Left ventricle myocardium inferior (tissue), 1 donor: ENCODE measurements at places on chromosomes 1 and 21. TPM values are rescaled to one million over a fixed set of nuclear protein-coding genes. Genes with fewer than 3 reads are reported as not detected.

DNA sequence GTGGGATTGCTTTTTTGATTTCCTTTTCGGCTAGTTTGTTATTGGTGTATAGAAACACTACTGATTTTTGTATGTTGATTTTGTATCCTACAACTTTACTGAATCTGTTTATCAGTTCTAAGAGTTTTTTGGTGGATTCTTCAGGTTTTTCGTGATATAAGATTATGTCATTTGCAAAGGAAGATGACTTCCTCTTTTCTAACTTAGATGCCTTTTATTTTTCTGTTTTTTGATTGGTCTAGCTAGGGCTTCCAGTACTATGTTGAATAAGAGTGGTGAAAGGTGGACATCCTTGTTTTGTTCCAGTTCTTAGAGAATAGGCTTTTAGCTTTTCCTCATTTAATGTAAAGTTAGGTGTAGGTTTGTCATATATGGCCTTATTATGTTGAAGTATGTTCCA is 13.1 kb upstream of the NHLH2 start:
- no peaks in the 10 kb centered on the region for H3K4me1 ChIP-seq
- no peak overlapping the region for H3K27ac ChIP-seq
- no peak overlapping the region for H3K4me3 ChIP-seq
- no peaks in the 10 kb centered on the region for H3K36me3 ChIP-seq
- H3K27me3 ChIP-seq, result peaks cover 36% of the 10 kb centered on the region
- DNase-seq, result no peak

DNA sequence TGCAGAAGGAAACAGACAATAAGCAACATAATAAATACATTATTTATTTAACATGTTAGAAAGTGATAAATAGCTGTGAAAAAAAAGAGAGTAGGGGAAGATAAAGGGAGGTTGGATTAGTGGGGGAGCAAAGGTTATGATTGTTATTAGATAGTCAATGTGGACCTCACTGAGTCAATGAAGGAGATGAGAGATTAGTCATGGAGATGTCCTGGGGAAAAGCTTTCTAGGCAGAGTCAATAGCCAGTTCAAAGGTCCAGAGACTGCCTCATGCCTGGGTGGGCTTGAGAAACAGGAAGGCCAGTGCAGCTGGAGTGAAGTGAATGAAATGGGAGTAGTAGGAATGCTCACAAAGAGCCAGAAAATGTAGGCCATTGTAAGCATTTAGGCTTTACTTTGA is 187.1 kb upstream of the CACYBP start:
- no peaks in the 10 kb centered on the region for H3K36me3 ChIP-seq
- no peak overlapping the region for H3K4me3 ChIP-seq
- H3K27me3 ChIP-seq, result no peaks in the 10 kb centered on the region
- DNase-seq, result no peak
- no peak overlapping the region for H3K27ac ChIP-seq

GRCh38 chr1:12159816-12160215 is 7.0 kb upstream of the TNFRSF1B start:
- DNase-seq, result no peak
- H3K27me3 ChIP-seq, result no peaks in the 10 kb centered on the region
- no peak overlapping the region for H3K27ac ChIP-seq
- no peaks in the 10 kb centered on the region for H3K36me3 ChIP-seq
- H3K4me1 ChIP-seq, result peaks cover 32% of the 10 kb centered on the region

GRCh38 chr1:52552236-52552504 is 722 bp downstream of the TUT4 start:
- no peak for DNase-seq
- H3K36me3 ChIP-seq, result no peaks in the 10 kb centered on the region
- H3K4me3 ChIP-seq, result peak overlapping the region; percentile 98
- H3K27me3 ChIP-seq, result no peaks in the 10 kb centered on the region
- H3K27ac ChIP-seq, result peak overlapping the region; percentile 89
- peaks cover 42% of the 10 kb centered on the region for H3K4me1 ChIP-seq

DNA sequence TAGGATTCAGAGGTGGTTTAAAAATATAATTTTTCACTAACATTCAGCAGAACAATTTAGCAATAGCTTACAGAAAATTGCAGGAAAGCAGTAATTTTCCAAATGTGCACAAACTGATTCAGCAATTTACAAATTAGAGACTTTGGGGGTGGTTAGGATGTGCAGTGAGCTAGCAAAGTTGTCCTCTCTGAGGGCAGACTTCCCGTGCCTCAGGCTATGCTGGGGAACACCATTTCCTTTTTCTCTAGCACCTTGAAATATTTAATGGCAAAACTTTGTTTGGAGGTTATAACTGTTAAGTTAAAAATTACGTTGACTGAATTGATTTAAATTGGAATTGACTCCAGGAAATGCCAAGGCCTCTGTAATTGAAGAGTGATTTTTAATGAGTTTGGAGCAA is 258.9 kb downstream of the PTBP2 start:
- no peak for DNase-seq
- H3K4me1 ChIP-seq, result no peaks in the 10 kb centered on the region
- H3K4me3 ChIP-seq, result no peak overlapping the region
- H3K27me3 ChIP-seq, result no peaks in the 10 kb centered on the region
- no peak overlapping the region for H3K27ac ChIP-seq

DNA sequence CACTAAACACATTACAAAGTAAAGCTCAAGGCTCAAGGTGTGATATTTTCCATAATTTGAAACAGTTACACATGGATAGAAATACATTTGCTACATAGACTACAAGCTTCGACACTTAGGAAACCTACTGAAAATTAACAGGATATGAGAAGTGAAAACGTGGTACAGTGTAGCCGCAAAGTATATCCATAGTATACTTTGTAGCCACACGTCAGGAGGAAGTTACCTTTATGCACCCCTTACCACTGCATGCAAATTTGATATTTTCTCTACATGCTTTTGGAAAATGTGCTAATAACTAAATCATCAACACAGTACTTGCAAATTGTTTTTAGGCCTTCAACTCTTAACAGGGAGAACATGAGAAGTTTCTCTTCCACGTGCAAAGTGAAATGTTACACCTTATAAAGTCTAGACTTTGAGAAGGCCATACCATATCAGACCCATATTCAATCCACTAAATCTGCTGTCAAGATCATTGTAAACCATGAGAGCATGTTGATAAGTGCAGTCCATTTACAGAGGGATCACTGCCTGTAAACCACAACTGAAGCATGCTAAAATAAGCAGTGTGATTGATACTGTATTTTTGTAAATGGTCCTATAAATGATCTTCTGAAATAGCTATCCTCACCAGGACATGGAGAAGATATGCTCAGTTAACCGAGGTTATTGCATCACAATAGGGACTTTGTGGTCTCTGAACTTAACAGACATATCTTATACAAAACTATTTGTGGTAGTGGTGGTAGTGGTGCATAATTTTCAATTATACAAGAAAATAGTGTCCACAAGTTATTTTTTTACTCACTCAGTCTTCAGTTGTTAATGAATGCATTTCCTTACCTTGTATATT is 64.7 kb downstream of the VAV3 start:
- DNase-seq, result no peak
- H3K27ac ChIP-seq, result no peak overlapping the region
- H3K27me3 ChIP-seq, result no peaks in the 10 kb centered on the region

- peaks cover 34% of the 10 kb centered on the region for H3K27me3 ChIP-seq
- DNase-seq, result no peak
- no peak overlapping the region for H3K27ac ChIP-seq
- no peaks in the 10 kb centered on the region for H3K36me3 ChIP-seq
These were observed 78.9 kb downstream of the RAP1GAP start for GRCh38 chr1:21590126-21590880.

DNA sequence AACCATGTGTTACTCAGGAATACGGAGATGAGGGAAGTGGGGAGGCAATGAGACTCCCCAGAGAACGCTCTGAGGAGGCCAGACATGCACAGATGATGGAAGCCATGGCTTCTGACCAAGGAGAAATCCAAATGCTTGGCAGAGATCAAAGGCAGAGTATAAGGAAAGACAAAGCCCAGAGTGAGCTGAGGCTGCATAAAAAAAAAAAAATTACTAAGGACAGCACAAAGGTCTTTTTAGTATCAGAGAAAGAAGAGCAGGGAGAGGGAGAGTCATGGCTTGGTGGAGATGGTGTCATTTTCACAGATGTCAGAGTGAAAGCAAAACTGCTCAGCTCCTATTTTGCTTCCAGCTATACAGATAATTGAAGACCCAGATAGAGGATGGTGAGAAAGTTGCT is 8.1 kb upstream of the NCF2 start:
- DNase-seq, result no peak
- peaks cover 9% of the 10 kb centered on the region for H3K4me1 ChIP-seq
- H3K4me3 ChIP-seq, result no peak overlapping the region
- H3K36me3 ChIP-seq, result no peaks in the 10 kb centered on the region
- no peaks in the 10 kb centered on the region for H3K27me3 ChIP-seq

ANGPTL3 gene
- not detected for total RNA-seq

FCGR3A gene
- 15.0 TPM for total RNA-seq

KRTAP19-1 gene
- total RNA-seq, result not detected

PLEKHO1 gene
- total RNA-seq, result 49.4 TPM

MLLT11 gene
- 34.1 TPM for total RNA-seq
